ENCODE measurements at places on chromosomes 4 and X.

- DNase-seq = no peak
Observed at GRCh38 chr4:4316150-4316495, 26.1 kb downstream of the ZBTB49 start.

DNA sequence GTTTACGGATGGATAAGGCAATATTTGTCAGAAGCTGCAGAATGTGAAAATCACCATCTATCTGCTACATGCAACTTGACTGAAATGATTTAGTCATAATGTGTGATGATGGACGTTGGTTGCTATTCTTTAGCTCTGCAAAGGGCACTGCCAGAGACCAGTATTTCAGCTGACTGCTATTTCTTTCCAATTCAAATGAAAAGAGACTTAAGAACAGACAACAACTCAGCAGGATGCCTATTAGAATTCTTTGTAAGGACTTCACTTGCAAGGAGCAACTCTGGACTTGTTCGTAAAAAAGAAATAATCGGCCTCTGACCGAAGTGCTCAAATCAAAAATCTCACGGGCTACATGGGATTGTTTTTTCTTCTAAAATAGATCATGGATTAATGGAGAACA is 262.7 kb downstream of the DHX15 start:
- DNase-seq = no peak

DNA sequence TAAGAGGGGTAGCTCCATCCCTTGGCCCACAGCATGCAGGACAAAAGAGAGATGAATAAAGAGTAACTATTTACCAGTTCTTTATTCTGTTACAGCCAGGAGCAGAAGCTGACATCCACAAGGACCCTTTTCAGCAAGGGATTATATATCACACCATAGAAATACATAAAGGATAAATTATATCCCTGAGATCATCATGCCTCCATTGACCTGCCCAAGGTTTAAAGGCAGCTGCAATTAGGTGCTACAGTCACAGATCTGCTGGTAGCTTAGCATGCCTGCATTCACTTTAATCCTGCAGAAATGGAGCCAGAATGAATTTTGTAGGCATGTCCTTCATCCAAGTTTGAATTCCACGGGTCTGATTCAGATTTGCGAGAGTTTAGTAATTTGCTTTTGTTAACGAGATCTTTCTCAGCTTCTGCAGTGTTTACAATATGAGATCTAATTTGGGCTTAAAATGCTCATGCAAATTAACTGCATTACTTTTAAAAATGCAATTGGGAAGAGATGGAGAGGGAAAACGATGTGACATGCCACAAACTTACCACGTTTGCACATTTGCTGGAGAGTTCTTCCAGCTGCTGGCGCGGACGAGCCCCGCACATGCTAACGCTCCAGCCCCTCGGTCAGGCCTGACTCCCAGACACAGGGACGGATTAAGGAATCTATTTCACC is 327.0 kb upstream of the NOCT start:
- DNase-seq = no peak

GRCh38 chr4:2647403-2648158 is 108.6 kb downstream of the TNIP2 start:
- no peak for DNase-seq

- no peak for DNase-seq
Observed at GRCh38 chr4:6548201-6548881, 26.6 kb upstream of the MAN2B2 start.

All from ascending aorta (tissue), 2 donors.